Left renal cortex interstitium (tissue), 4 donors: ENCODE measurements at places on chromosomes 12 and 14. TPM values are rescaled to one million over a fixed set of nuclear protein-coding genes. Genes with fewer than 3 reads are reported as not detected.

DNA sequence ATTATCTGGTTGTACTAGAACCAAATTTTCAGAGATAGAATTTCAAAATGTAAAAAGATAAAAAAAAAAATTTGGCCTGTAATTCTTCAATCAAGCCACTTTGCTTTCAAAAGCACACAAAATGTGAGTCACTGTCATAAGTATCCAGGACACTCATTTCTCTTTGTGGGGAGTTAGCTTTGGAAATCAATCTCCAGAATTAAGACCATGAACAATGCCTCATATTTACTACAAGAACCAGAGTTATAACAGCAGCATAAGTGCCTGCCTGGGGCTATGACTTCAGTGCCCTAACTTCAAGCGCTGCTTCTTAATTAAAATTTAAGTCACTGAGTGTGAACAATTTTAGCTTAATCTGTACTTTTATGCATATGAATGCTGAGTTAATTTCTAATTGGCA is 162.1 kb downstream of the C12orf42 start:
- DNase-seq = no peak

- DNase-seq = no peak
These were observed 125.3 kb downstream of the WIF1 start for GRCh38 chr12:64995816-64996215.

GRCh38 chr12:45208604-45209487 is 7.0 kb upstream of the ANO6 start:
- DNase-seq = no peak

DNA sequence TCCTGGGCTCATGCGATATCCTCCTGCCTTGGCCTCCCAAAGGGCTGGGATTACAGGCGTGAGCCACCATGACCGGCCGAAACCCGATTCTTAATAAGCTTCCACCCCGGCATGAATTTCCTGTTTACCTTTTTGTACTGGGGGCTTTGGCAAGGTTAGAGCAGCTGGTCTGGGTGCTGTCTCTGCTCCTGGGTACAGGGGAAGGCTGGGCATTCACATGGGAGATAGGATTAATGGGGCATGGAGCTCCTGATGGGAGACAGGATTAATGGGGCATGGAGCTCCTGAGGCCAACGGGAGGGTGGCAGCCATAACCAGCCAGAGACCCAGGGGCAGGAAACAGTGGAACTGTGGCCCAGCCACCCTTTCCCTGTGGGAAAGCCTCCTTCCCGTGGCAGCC is 69.5 kb upstream of the DICER1 start:
- DNase-seq = peak; percentile 65

GRCh38 chr14:65685572-65685971 is 273.0 kb downstream of the FUT8 start:
- DNase-seq = no peak

GRCh38 chr12:105960319-105961083 is 178.3 kb downstream of the NUAK1 start:
- no peak for DNase-seq

DNA sequence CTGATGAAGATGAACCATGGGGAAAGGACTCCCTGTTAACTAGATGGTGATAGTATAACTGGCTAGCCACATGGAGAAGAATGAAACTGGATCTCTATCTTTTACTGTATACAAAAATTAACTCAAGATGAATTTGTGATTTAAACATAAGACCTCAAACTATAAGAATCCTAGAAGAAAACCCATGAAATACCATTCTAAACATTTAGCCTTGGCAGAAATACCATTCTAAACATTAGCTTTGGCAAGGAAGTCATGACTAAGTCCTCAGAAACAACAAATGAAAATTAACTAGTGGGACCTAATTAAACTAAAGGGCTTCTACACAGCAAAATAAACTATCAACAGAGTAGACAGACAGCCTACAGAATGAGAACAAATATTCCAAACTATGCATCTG is 28.4 kb upstream of the NOVA1 start:
- no peak for DNase-seq

GRCh38 chr14:89613260-89614008 is 196.4 kb upstream of the FOXN3 start:
- no peak for DNase-seq

- no peak for DNase-seq
These were observed 17.4 kb downstream of the IGF1 start for GRCh38 chr12:102462795-102463465.

GRCh38 chr12:92952394-92952793 is 23.3 kb upstream of the EEA1 start:
- DNase-seq = no peak

DNA sequence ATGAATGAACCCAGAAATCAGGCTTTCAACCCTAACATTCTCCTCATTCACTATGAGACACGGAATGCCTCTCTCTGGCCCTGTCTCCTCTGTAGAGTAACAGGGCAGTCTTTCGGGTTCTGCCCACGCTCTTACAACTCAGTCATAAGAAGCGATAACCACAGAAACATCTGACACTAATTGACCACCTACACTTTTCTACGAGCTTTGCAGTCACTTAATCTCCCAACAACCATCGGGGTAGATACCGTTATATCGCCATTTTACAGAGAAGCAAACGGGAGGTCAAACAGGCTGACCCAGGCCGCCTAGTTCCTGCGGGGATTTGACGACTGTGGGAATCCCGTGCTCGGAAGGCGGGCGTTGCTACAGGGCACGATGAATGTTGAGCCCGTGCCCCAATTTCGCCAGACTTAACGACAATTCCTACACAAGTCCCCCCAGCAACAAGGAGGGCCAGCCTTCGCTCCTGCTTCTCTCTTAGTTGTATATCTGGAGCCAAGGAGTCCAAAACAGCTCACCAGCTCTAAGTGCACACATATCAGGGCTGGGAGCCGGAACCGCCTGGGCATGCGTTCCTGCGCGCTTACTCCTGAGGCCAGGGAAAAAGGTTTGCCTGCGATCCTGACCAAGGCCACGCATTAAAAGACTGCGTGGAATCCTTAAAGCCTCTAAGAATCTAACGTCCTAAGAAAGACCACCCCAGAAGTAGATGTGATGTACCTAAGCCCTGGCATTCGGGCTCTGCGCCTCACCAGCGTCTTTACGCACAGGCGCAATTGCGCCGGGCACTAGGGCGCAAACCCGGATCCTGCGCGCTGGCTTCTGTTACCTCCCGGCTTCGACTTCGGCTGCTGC is 38.7 kb upstream of the TBX5 start:
- DNase-seq = no peak

DNA sequence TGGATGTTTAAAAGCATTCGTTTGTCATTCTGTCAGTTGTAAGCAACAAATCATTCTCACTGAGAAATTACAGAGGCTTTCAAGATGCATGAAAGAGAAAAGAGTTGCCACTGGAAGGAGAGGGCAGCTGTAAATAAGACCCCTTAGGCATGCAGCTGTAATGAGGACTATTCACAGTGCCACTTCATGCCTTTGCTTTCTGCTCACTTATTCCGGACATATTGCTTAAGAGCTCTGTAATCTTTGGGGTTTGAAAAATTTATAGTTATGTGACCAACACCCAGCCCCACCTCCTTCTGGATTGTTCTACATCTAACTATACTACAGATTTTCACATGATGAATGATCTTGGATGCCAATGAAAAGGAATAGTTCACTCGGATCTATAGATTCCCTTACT is 194.8 kb upstream of the DCN start:
- DNase-seq = no peak

DNA sequence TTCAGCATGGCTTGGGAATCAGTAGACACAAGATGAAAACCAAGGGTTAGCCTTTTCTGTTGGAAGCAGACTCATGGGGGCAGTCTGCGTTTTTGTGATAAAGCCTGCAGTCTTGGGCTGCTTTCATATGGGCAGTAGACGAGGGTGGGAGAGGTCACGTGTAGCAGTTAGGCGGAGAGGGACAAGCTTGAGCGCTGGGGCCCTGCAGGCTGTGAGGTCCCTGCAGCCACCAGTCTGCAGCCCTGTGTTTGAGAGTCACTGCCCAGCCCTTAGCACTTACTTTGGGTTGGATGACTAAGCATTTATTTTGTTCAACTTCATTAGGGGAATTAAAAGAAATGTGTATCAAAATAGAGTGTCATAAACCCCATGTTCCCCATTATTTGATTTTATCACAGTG is 37.2 kb downstream of the EP400 start:
- no peak for DNase-seq

DNA sequence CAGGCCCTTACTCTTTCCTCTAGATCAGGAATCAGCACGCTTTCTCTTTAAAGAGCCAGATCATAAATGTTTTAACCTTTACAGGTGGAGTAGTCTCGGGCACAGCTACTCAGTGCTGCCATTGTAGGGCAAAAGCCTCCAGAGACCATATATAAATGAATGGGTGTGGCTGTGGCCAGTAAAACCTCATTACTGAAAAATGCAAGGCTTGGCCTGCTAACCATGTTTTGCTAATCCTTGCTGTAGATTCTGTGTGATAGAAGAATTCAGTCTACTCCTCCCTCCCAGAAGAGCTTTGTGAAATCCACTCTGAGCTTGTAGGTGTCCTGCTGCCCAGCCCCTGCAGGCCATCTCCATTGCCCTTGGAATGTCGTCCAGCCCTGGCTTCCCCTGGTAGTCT is 58.1 kb downstream of the HSP90AA1 start:
- no peak for DNase-seq

DNA sequence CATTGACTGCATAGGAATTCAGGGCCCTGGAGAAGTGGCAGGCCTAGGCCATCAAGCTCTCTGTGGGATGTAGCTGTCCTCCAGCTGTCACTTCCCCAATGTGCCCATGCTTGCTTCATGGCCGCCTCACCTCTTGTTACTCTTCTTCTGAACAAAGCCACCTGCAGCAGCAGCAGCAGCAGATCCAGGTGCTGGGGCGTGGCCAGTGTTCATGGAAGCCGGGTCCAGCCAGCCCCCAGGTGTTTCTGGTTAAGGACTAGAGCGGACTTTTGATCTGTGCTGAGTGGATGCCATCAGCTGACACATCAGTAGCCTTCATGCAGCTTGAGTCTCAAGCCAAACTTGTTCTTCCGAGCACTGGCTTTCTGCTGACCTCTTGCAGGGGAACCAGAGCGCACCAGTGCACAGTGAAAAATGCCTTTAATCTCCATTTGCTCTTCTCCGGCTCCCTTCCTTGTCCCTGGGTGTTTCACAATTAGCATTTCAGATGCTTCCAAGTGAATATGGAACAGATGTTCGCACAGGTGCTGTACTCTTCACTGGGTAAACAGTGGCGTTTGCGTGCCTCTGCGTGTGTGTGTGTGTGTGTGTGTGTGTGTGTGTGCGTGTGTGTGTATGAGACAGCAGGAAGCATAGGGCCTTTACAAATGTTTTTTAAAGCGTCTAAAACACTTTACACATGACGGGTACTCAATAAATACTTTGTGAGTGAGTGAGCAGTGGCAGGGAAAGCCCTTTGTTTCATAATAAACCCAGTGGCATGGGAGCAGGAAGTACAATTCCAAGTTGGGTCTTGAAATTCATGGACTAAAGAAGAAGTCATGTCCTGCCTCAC is 20.1 kb downstream of the TPCN1 start:
- DNase-seq = no peak

GRCh38 chr12:67299926-67300325 is 30.8 kb downstream of the CAND1 start:
- no peak for DNase-seq

- DNase-seq = no peak
These were observed 98.5 kb upstream of the PLEKHA5 start for GRCh38 chr12:19031032-19031431.

GRCh38 chr12:46818642-46819041 is 7.2 kb downstream of the SLC38A4 start:
- DNase-seq = no peak

DNA sequence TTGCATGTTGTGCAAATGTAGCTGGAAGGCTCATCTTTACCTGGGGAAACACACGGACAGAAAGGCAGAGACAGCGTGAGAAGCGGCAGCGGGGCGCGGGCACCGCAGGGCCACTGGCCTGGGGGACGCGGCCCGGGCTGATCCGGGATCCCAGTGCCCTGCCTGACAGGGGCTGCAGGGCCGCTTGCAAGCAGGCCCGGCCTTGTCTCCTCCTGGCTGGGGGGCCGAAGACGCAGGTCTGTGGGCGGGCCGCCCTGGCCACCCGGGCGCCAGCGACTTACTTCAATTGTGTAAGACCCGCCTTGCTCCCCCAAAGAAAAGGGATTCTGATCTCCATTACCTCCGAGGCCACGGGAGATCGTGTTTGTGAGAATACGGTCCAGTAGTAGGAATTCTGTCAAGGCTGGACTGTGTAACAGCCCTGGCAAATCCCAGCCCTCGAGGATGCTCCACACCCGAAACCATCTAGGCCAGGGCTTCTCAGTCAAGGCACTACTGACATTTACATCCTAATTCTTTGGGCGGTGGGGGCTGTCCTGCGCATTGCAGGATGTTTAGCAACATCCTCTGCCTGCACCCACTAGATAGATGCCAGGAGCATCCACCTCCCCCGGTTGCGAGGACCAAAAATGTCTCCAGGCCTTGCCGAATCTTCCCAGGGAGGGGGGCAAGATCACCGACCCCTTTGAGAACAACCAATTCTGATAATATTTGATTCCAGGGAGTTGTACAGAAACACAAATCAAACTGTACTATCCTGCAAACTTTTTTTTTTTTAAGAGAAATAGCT is 95.6 kb downstream of the BCL11B start:
- DNase-seq = no peak

DNA sequence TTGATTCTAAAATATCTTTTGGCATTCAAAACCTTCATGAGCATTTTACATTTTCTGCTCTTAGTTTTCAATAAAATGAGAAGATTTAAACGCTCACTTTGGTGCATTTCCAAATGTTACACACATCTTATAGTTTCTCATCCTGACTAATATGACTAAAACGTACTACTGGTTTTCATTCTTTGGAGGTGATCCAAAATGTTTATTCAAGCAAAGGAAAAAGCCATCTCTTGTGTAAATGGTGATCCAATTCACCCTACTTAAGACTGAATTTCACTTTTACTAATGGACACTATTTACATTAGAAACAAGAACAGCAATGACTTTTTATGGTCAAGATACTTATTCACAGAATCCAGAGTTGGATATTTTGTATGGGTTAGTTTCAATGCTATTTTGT is 86.6 kb downstream of the KITLG start:
- DNase-seq = no peak

GRCh38 chr14:22265319-22266141 is 323.5 kb downstream of the DAD1 start:
- DNase-seq = no peak

GRCh38 chr12:50723865-50724264 is 40.0 kb upstream of the ATF1 start:
- no peak for DNase-seq

DNA sequence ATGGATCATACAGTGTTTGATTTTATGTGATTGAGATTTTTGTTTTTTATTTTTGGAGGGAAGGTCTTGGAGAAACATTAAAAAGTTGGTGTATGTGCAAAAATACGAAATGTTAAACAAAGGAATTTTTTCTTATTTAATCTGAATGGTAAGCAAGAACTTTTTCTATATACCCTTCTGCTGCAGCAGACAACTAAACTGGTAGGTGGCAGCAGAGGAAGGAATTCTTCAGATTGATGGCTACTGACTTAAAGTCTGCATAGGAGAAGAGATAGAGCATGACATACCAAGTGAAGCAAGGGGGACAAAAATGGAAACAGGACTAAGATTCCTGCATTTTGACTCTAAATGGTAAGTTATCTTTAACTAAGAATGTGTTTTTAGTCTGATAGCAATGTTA is 42.0 kb upstream of the A2ML1 start:
- DNase-seq = no peak

- no peak for DNase-seq
These were observed 58.8 kb downstream of the ATP2B1 start for GRCh38 chr12:89649820-89650219.

The TMEM233 gene
- 1.3 TPM for polyA plus RNA-seq

The SBNO1 gene
- polyA plus RNA-seq = 33.3 TPM

The TSPAN11 gene
- 5.6 TPM for polyA plus RNA-seq

The SLC35F4 gene
- polyA plus RNA-seq = 2.8 TPM

The ANKRD33 gene
- 0.35 TPM for polyA plus RNA-seq

The KRT85 gene
- polyA plus RNA-seq = not detected

The VRTN gene
- not detected for polyA plus RNA-seq

The C12orf50 gene
- polyA plus RNA-seq = 0.20 TPM

The MYF5 gene
- polyA plus RNA-seq = not detected
